ENCODE measurements at places on chromosomes 7 and 10. TPM values are rescaled to one million over a fixed set of nuclear protein-coding genes. Genes with fewer than 3 reads are reported as not detected.

- no peaks in the 10 kb centered on the region for H3K36me3 ChIP-seq
- no peak overlapping the region for H3K4me3 ChIP-seq
Observed at GRCh38 chr7:103679151-103680132, 233.4 kb upstream of the SLC26A5 start.

GRCh38 chr7:96080027-96080426 is 241.9 kb downstream of the SLC25A13 start:
- DNase-seq = no peak
- no peaks in the 10 kb centered on the region for H3K36me3 ChIP-seq
- no peak overlapping the region for H3K27ac ChIP-seq
- peaks cover 8% of the 10 kb centered on the region for H3K4me1 ChIP-seq
- peaks cover 39% of the 10 kb centered on the region for H3K27me3 ChIP-seq
- H3K4me3 ChIP-seq = no peak overlapping the region

DNA sequence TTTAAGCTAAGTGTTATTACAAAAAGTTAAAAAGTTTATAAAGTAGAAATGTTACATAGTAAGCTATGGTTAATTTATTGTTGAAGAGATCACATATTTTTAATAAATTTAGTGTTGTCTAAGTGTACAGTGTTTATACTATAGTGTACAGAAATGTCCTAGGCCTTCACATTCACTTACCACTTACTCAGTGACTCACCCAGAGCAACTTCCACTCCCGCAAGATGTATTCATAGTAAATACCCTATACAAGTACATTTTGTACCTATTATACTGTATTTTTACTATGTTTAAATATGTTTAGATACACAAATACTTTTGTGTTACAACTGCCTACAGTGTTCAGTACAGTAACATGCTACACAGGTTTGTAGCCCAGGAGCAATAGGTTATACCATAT is 69.2 kb downstream of the DNAJC1 start:
- H3K4me3 ChIP-seq = no peak overlapping the region
- no peak overlapping the region for H3K27ac ChIP-seq
- no peaks in the 10 kb centered on the region for H3K27me3 ChIP-seq
- peaks cover 3% of the 10 kb centered on the region for H3K4me1 ChIP-seq
- peaks cover 5% of the 10 kb centered on the region for H3K36me3 ChIP-seq
- DNase-seq = no peak

Gene CCDC6
- total RNA-seq = 27.0 TPM

- H3K27ac ChIP-seq = no peak overlapping the region
- DNase-seq = no peak
- H3K27me3 ChIP-seq = peaks cover 11% of the 10 kb centered on the region
- H3K4me1 ChIP-seq = peaks cover 2% of the 10 kb centered on the region
Observed at GRCh38 chr10:62333988-62334682, 40.0 kb upstream of the ZNF365 start.

GRCh38 chr7:16984375-16984774 is 102.6 kb upstream of the AGR3 start:
- H3K27ac ChIP-seq = no peak overlapping the region
- no peak for DNase-seq
- no peak overlapping the region for H3K4me3 ChIP-seq
- peaks cover 3% of the 10 kb centered on the region for H3K4me1 ChIP-seq
- no peaks in the 10 kb centered on the region for H3K36me3 ChIP-seq
- peaks cover 20% of the 10 kb centered on the region for H3K27me3 ChIP-seq

GRCh38 chr10:62655337-62655994 is 149.1 kb upstream of the ADO start:
- H3K27ac ChIP-seq = no peak overlapping the region
- peaks cover 2% of the 10 kb centered on the region for H3K4me1 ChIP-seq
- DNase-seq = no peak
- H3K36me3 ChIP-seq = no peaks in the 10 kb centered on the region
- H3K27me3 ChIP-seq = no peaks in the 10 kb centered on the region
- no peak overlapping the region for H3K4me3 ChIP-seq

- peaks cover 15% of the 10 kb centered on the region for H3K4me1 ChIP-seq
- peak overlapping the region; percentile 50 for H3K4me3 ChIP-seq
Observed at GRCh38 chr10:30791197-30791611, 161.7 kb upstream of the LYZL2 start.

GRCh38 chr10:122221958-122222357 is 49.1 kb upstream of the BTBD16 start:
- H3K36me3 ChIP-seq = no peaks in the 10 kb centered on the region
- no peak for DNase-seq
- peaks cover 3% of the 10 kb centered on the region for H3K4me1 ChIP-seq
- no peak overlapping the region for H3K4me3 ChIP-seq
- H3K27ac ChIP-seq = no peak overlapping the region
- peaks cover 47% of the 10 kb centered on the region for H3K27me3 ChIP-seq

Gene AKR1C4
- not detected for total RNA-seq

DNA sequence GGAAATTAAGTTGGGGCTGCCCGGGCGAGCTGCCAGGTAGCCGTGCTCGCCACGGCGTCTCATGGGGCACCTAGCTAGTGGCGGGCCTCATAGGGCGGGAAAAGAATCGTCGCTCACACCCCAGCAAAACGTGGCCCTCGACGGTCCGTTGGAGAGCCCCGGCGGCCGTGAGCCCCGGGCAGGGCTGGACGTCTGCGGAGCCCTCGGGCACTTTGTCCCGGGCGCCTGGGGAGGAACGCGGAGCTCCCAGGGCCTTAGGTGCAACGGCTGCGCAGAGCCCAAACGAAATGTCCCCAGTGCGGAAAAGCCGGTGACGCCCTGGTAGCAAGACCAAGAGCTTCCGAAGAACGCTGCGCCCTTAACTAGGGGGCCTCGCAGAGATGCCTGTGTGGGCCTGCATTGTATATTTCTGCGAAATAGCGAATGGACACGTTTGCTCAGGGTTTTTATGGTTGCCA is 866 bp upstream of the SFMBT2 start:
- no peaks in the 10 kb centered on the region for H3K36me3 ChIP-seq
- peak overlapping the region; percentile 93 for H3K27ac ChIP-seq
- peaks cover 19% of the 10 kb centered on the region for H3K4me1 ChIP-seq
- H3K27me3 ChIP-seq = no peaks in the 10 kb centered on the region

Gene PDE6C
- total RNA-seq = not detected

GRCh38 chr7:107173191-107173590 is 4.4 kb downstream of the HBP1 start:
- peak overlapping the region; percentile 77 for H3K27ac ChIP-seq
- no peak for DNase-seq
- H3K4me1 ChIP-seq = peaks cover 55% of the 10 kb centered on the region
- H3K27me3 ChIP-seq = no peaks in the 10 kb centered on the region
- peak overlapping the region; percentile 79 for H3K4me3 ChIP-seq
- H3K36me3 ChIP-seq = peaks cover 7% of the 10 kb centered on the region

Gene CTAGE8
- 1.6 TPM for total RNA-seq

- H3K36me3 ChIP-seq = no peaks in the 10 kb centered on the region
- H3K27me3 ChIP-seq = no peaks in the 10 kb centered on the region
- H3K4me3 ChIP-seq = no peak overlapping the region
Observed at GRCh38 chr7:91140982-91141381, 123.3 kb upstream of the FZD1 start.

Gene ACHE
- total RNA-seq = 0.25 TPM

GRCh38 chr10:89278034-89278535 is 23.8 kb upstream of the IFIT2 start:
- H3K27ac ChIP-seq = no peak overlapping the region
- H3K27me3 ChIP-seq = peaks cover 20% of the 10 kb centered on the region
- no peak for DNase-seq
- no peaks in the 10 kb centered on the region for H3K4me1 ChIP-seq
- H3K4me3 ChIP-seq = no peak overlapping the region

DNA sequence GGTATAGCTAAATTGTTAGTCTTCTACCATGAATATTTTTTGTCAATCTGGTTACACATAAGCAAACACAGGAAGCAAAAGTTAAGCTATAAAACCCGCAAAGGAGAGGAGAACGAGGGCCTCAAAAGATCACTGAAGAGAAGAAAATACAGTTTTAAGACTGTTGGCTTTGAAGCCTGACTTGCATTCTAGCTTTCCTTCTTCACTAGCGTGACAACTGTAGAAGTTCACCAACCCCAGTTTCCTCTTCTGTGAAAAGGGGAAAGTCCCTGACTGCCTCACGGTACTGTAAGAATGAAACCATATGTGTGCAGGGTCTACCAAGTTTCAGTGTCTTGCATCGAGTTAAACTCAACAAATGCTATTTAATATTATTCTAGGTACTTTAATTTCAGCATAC is 7.5 kb upstream of the LRRN3 start:
- peak overlapping the region; percentile 87 for H3K27ac ChIP-seq
- no peak for DNase-seq
- H3K4me3 ChIP-seq = peak overlapping the region; percentile 59
- no peaks in the 10 kb centered on the region for H3K27me3 ChIP-seq
- peaks cover 4% of the 10 kb centered on the region for H3K36me3 ChIP-seq

Gene ACSM6
- not detected for total RNA-seq

DNA sequence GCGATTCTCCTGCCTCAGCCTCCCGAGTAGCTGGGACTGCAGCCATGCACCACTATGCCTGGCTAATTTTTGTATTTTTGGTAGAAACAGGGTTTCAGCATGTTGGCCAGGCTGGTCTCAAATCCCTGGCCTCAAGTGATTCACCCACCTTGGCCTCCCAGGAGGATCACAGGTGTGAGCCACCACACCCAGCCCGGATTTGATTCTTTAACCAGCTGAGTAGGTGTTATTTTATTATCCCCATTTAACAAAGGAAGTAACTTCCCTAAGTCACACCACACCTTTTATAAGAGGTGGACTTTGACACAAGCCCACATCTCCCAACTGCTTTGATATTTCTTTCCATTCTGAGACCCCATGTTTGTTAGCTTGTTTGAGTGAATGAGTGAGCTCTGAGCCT is 25.0 kb downstream of the SLC25A28 start:
- no peak overlapping the region for H3K4me3 ChIP-seq
- no peak overlapping the region for H3K27ac ChIP-seq
- DNase-seq = no peak
- peaks cover 30% of the 10 kb centered on the region for H3K27me3 ChIP-seq
- H3K36me3 ChIP-seq = no peaks in the 10 kb centered on the region
- peaks cover 9% of the 10 kb centered on the region for H3K4me1 ChIP-seq

GRCh38 chr10:69884024-69884367 is 82.3 kb downstream of the COL13A1 start:
- H3K27ac ChIP-seq = peak overlapping the region; percentile 72
- H3K27me3 ChIP-seq = peaks cover 47% of the 10 kb centered on the region
- H3K4me1 ChIP-seq = peaks cover 6% of the 10 kb centered on the region
- H3K36me3 ChIP-seq = peaks cover 12% of the 10 kb centered on the region
- H3K4me3 ChIP-seq = no peak overlapping the region

- H3K36me3 ChIP-seq = no peaks in the 10 kb centered on the region
- no peak for DNase-seq
- H3K27ac ChIP-seq = peak overlapping the region; percentile 9
- H3K4me1 ChIP-seq = no peaks in the 10 kb centered on the region
- no peak overlapping the region for H3K4me3 ChIP-seq
Observed at GRCh38 chr10:101601541-101601940, 13.4 kb downstream of the DPCD start.

DNA sequence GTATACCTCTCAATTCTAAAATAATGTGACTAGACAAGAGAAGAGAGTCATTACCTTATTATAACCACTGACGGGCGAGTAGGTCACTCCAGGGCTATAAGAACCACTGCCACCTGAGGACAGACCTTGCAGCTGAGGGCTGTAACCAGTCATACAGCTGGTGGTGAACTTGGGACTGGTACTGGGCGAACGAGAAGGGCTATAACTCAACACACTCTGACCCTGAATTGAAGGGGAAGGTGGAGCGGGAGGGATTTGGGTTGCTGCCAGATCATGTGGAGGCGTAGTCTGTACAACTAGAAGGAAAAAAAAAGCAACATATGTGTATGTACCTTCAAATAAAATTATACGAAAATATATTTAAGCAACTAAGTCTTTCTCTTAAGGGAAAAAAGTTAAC is 3.4 kb downstream of the TMEM209 start:
- no peak overlapping the region for H3K27ac ChIP-seq
- DNase-seq = no peak
- H3K4me1 ChIP-seq = peaks cover 24% of the 10 kb centered on the region
- peaks cover 21% of the 10 kb centered on the region for H3K36me3 ChIP-seq

GRCh38 chr10:89258881-89259280 is 7.3 kb upstream of the LIPA start:
- DNase-seq = no peak
- no peak overlapping the region for H3K4me3 ChIP-seq
- no peaks in the 10 kb centered on the region for H3K4me1 ChIP-seq

DNA sequence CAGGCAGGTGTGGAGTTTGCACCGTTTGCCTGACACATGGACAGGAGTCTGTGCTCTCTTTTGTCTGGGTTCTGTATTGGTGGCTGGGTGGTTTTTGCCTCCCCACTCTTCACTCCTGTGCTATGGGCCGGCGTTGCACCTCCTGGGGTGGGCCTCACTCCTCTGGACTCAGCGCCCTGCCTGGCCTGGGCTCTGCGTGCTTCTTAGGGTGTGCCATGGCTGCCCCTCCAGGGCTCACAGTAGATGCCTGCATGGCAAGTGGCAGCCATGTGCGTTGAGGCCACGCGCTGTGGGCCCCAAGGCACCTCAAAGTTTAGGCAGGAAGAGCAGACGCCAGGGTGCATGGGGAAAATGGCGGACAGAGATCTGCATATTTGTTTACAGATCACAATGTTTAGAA is 319.8 kb downstream of the ADARB2 start:
- no peak overlapping the region for H3K4me3 ChIP-seq
- no peaks in the 10 kb centered on the region for H3K36me3 ChIP-seq
- H3K4me1 ChIP-seq = peaks cover 6% of the 10 kb centered on the region
- DNase-seq = no peak
- H3K27me3 ChIP-seq = peaks cover 45% of the 10 kb centered on the region

DNA sequence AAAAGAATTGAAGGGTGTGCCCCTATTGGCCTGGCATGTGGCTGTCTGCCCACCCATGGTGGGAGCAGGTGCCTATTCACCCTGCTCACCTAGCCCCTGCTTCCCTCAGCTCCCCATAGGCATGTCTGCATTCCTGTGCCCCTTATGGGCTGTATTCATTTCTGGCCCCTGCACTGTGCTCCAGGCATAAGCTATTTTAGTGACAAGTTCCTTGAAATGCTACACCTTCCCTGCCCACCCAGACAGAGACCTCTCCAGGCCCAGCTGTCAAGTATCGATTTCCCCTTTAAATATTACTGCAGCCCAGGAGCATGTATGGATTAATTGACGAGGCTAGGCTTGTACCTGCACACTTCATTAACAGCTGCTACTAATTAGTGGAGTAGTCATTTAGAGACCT is 235.4 kb downstream of the RPS24 start:
- H3K27me3 ChIP-seq = peaks cover 18% of the 10 kb centered on the region
- DNase-seq = no peak
- no peak overlapping the region for H3K4me3 ChIP-seq
- no peak overlapping the region for H3K27ac ChIP-seq
- no peaks in the 10 kb centered on the region for H3K4me1 ChIP-seq

GRCh38 chr7:52261057-52261456 is 774.4 kb upstream of the POM121L12 start:
- H3K36me3 ChIP-seq = no peaks in the 10 kb centered on the region
- H3K4me3 ChIP-seq = no peak overlapping the region

DNA sequence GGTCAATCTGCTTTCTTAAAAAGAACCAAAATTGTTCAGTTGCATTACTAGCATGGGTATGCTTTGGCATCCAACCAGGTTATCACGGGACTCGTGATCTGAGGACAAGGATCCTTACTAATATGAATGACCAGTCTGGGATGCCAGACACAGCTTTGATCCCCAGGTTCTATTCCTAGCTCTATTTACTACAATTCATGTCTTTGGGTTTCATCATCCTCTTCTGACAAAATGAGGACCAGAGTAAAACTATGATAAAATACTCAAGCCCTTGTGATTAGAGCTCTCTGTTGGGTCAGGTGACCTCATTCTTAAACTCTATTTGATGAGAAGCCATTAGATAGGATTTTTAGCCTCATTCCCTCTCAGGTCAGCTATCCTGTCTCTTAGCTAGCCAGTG is 119.8 kb downstream of the SLC25A13 start:
- no peak for DNase-seq
- H3K4me1 ChIP-seq = no peaks in the 10 kb centered on the region
- no peaks in the 10 kb centered on the region for H3K27me3 ChIP-seq
- H3K36me3 ChIP-seq = peaks cover 3% of the 10 kb centered on the region
- H3K4me3 ChIP-seq = no peak overlapping the region

Data from T-helper 17 cell (primary cell).